ENCODE measurements at places on chromosomes 2 and 18.
A peak's percentile ranks its signal among the peaks of the same experiment; 100 is the strongest.

- DNase-seq = no peak
Measured at GRCh38 chr2:105144941-105145300, 96.6 kb upstream of the GPR45 start.

DNA sequence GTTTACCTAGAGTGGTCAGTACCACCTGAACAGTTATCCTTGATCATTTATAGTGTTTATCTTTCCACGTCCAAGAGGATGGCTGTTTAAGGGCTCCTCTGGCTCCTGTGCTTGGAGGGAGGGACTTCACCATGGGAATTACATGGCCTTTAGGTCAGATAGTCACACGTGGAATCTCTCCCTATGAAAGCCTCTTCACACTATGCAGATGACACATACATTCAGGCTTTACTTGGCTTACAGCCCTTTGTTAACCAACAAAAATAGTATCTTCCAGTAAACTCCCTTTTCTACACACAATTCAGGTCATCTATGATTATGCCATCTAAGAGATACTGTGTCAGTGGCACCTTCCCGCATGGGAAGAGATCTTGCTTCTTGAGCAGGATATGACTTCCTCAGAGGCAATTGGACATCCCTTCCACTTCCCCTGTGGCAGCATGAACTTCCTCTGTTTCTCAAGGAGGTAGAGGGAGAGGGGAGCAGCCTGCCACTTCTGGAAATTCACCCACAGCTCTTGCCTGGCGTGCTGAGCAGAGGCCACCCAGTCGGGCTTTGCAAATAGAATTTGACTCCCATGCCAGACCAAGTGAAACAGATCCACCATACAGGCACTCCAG lies 53.5 kb downstream of the COLEC12 start:
- no peak for DNase-seq

DNA sequence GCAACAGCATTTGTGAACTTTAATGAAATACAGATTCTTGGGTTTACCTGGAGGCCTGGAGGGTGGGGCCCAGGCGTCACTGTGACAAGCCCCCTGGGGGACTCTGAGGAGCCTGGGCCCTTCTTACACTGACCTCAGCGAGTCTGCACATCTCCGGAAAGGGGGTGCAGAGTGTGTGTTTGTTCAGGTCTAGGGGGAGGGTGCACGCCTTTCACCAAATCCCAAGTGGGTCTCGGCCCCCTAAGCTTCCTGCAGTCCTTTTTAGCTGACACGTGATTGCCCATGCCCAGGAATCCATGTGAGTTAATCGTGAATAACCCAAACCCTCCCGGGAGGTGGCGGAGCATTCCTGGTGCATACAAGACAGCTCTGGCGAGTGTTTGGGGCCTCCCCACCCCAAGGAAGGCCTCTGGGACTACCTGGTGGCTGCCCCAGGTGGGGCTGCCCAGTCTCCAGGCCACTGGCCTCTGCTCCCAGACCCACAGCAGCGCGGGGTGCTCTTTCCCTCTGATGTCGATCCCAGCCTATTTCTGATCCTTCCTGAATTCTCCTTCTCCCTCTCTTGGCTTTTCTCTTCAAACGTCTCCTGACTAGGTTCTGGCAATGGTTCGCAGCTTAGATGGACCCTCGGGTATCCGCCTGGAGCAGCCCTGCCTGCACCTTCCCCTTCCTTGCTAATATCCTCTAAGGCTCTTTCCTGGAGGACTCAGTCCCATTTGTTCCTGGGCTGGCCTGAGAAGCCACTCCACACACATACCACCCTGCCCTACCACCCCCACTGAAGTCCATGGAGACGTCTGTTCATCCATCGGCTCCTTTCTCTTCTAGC lies 10.0 kb downstream of the NGEF start:
- no peak for DNase-seq

GRCh38 chr2:62227386-62228075 lies 31.6 kb downstream of the B3GNT2 start:
- DNase-seq = no peak

DNA sequence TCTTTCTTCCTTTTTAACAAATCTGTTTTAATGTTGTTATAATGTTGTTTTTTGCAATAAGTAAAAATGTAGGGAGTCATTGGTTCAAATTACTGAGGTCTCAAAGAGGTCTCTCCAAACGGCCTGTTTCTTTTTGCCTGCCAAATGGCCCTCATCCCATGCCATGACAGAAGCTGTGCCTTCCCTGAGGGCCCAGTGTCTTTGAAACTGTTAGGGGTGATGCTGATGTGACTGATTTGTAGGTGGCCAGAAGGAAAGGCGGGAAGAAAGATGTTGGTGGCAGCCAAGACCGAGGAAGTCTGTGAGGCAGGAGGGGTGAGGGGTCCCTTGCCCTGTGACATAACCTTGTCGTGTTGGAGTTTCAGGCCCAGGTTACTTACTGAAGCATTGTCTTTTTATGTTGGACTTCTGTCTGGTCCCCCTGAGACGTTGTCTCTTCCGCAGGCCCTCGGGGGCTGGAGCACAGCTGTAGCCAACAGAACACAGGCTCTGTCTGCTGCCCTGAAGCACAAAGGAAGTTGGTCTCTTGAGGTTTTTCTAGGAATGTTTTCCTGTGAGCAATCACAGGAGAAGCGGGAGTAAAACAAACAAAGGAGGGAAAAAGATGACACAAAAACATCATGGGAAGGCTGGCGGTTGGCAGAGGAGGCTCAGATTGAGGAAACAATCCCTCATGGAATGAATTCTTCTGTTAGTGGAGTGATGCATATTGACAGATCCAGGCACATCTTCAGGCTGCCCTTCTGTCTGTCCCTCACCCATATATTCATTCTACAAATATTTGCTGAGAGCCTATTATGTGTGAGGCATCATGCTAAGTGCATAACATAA lies 4.9 kb upstream of the ST3GAL5 start:
- DNase-seq = no peak

- no peak for DNase-seq
Measured at GRCh38 chr18:74213429-74213828, 65.1 kb downstream of the TIMM21 start.

DNA sequence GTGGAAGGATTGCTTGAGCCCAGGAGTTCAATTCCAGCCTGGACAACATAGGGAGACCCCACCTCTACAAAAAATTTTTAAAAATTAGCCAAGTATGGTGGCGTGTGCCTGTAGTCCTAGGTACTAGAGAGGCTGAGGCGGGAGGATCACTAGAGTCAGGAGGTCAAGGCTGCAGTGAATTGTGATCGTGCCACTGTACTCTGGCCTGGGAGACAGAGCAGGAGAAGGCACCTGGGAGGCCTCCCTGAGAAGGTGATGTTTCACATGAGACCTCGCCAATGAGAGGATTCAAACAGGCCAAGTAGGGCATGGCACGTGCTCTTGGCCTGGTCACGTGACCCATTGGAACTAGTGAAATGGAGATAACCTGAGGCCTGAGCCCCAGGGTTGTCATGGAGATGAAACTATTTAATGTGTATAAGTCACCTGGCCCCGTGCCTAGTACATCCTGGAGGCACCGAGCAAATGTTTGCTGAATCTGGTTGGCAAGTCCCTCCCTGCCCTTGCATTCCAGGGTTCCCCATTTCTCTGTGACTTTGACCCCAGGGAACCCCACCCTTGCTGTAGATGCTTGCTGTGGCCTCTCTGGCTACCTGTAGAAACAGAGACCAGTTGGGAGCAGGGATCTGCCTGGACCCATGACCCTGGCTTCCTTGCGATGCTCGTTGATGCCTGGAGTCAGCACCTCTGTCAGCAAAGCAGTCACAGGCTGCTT lies 26.1 kb upstream of the ROCK2 start:
- no peak for DNase-seq

GRCh38 chr18:3525870-3526420 lies 76.0 kb downstream of the TGIF1 start:
- DNase-seq = no peak

DNA sequence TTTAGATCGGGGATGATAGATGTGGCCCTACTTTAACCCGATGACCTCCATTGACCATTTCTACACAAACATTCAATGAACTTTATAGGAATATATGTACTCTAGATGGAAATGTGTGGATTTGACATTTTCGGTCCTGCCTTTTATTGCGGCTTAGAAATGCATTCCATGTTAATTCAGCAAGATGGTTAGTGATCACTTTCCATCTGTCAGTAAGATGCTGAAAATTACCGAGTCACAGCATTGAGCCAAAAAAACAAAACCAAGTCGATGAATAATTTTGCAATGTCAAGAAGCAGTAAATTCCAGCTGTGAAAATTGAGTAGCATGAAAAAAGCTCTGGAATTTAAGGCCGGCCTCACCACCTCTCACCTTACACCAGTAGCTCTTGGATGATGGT lies 1642.6 kb upstream of the NXPH2 start:
- DNase-seq = no peak

GRCh38 chr2:86298411-86299390 lies 38.7 kb downstream of the REEP1 start:
- DNase-seq = peak; percentile 51

- DNase-seq = no peak
Measured at GRCh38 chr2:74009577-74009976, 24.9 kb downstream of the TET3 start.

GRCh38 chr2:195027947-195028346 lies 629.1 kb upstream of the SLC39A10 start:
- no peak for DNase-seq

GRCh38 chr2:159054032-159054334 lies 85.5 kb downstream of the TANC1 start:
- no peak for DNase-seq

GRCh38 chr2:212528106-212528856 lies 10.3 kb downstream of the ERBB4 start:
- no peak for DNase-seq

- no peak for DNase-seq
Measured at GRCh38 chr2:42099438-42100173, 51.8 kb downstream of the PKDCC start.

DNA sequence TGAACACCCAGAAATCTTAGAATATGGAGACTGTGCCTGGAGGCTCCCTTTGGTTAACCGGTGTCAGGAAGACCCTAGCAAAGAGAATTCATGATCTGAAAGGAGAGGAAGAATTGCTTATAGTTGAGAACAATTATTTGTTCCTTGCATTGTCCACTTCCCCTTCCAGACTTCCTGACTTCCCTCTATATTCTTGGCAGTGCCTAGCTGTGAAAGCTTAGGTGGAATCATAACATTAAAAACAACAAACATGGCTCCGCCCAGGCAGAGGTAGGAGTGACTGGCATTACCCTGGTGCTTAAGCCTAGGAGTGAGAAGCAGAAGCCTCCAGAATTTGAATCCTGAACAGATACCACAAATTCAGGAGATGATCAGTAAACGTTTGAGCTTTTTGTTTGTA lies 1.9 kb downstream of the TTL start:
- DNase-seq = no peak

DNA sequence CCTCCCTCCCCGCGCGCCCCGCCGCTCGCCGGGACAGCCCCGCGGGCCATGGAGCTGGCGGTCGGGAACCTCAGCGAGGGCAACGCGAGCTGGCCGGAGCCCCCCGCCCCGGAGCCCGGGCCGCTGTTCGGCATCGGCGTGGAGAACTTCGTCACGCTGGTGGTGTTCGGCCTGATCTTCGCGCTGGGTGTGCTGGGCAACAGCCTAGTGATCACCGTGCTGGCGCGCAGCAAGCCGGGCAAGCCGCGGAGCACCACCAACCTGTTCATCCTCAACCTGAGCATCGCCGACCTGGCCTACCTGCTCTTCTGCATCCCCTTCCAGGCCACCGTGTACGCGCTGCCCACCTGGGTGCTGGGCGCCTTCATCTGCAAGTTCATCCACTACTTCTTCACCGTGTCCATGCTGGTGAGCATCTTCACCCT lies 865 bp downstream of the GALR1 start:
- DNase-seq = no peak

DNA sequence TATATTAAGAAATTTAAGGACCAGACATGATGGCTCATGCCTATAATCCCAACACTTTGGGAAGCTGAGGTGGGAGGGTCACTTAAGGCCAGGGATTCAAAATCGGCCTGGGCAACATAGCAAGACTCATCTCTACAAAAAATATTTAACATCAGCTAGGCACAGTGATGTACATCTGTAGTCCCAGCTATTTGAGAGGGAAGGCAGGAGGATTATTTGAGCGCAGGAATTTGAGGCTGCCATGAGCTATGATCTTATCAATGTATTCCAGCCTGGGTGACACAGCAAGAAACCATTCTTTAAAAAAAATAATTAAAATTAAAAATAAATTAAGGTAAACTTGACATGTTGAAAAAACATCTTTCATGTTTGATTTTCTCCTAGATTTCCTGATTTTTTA lies 564.2 kb downstream of the MBD2 start:
- DNase-seq = no peak

DNA sequence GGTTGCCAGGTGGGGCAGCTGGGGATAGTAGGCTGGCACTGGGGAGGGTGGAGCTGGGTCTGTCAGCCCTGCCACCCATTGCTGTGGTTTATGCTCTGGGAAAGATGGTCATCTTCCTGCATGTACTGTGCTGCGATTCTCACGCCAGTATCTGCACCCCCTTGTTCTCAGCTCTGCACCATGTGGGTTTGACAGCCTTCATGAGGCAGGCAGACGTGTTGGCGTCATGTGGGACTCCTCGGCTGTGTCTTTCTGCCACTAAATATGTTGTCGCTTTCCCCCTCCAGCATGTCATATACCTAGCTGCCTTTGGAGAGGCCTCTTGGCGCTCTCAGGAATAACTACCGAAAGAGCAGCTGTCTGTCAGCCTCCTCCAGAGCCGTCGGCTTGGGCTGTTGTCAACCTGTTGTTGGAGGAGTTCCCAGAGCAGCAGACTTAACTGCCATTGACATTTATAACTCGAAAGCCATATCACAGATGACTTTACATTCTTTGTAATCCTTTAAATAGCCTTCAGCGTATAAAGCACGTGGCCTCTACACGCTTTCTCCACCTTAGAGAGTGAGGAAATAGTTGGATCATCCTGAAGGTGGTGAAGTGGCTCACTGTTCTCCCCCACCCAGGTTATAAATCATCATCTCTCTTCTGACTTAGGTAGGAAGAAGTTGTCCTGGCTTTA lies 80.4 kb upstream of the MGAT5 start:
- no peak for DNase-seq

- no peak for DNase-seq
Measured at GRCh38 chr2:52386433-52387030, 1354.6 kb upstream of the NRXN1 start.

GRCh38 chr2:189880832-189881492 lies 96.7 kb downstream of the PMS1 start:
- DNase-seq = no peak

GRCh38 chr2:1658394-1659151 lies 85.7 kb downstream of the PXDN start:
- DNase-seq = no peak

DNA sequence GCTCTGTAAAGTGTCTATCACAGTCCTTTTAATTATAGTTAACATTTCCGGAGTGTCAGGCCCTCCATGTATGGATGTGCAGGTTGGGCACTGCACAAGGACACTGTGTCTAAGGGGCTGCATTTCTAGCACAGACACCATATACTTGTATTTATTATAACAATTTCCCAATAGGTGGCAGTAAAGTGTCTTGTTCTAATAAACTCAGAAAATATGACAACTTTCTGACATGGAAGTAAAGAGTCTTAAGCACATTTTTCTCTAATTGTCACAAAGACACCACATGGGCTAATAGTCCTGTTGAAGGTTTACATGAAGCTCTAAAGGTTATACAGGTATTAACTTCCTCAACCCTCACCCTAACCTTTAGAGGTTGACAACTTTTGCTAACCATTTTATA lies 156.6 kb downstream of the DYSF start:
- DNase-seq = no peak

All from HuH-7 (cell line).